ENCODE measurements at places on chromosomes 6 and 20. TPM values are rescaled to one million over a fixed set of nuclear protein-coding genes. Genes with fewer than 3 reads are reported as not detected.

The TSHZ2 gene
- not detected for total RNA-seq

The UTRN gene
- total RNA-seq = 136 TPM

The KLHDC3 gene
- total RNA-seq = 76.0 TPM

The IL17A gene
- total RNA-seq = not detected

The TNNC2 gene
- not detected for total RNA-seq

The TRIM38 gene
- 19.1 TPM for total RNA-seq

The HLA-DRA gene
- 31.3 TPM for total RNA-seq

The RTEL1 gene
- 54.3 TPM for total RNA-seq
